ENCODE measurements at places on chromosomes 11 and 22.

- H3K27me3 ChIP-seq, result peaks cover 80% of the 10 kb centered on the region
- H3K4me1 ChIP-seq, result peaks cover 18% of the 10 kb centered on the region
- DNase-seq, result no peak
- no peak overlapping the region for H3K4me3 ChIP-seq
- no peak overlapping the region for H3K27ac ChIP-seq
These were observed 551 bp downstream of the DBX1 start for GRCh38 chr11:20159466-20160381.

- no peak overlapping the region for H3K27ac ChIP-seq
- DNase-seq, result no peak
- H3K4me3 ChIP-seq, result no peak overlapping the region
These were observed 156.0 kb upstream of the SOX6 start for GRCh38 chr11:16512198-16512898.

DNA sequence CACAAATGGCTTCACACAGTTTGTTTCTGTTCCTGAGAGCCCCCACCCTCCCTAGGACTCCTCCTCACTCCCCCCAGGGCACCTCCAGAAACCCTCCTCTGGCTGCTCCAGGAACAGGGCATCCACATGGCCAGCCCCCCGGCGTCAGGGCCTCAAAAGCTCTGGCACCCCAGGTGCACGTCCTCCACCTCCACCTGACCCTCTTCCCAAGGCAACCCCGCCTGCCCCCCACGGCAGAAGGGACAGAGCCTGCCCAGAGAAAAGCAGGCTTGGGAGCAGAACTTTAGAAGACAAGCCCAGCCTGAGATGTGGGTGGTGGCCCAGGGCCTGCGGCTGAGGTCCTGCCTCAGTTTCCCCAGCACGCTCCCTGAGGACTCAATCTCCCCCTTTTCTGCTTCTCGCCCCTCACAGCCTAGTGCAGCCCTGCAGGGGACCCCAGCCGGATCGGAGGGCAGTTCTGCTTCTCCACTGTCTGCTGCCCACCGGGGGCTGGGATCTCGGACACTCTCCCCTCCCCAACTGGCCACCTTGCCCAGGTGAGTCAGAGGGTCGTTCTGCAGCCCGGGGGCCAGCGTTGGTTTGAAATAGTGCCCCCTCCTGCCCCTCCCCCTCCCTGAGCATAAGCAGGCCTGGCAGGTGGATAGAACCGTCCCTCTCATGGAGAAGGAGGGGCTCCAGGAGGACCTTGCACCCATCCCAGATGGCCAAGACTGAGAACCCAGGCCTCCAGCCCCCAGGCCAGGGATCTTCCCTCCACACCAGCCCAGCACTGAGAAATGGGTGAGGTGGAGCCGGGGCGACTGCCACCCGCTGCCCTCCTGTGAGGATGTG is 2.4 kb upstream of the TRABD start:
- peaks cover 6% of the 10 kb centered on the region for H3K27me3 ChIP-seq
- H3K27ac ChIP-seq, result no peak overlapping the region
- peaks cover 5% of the 10 kb centered on the region for H3K36me3 ChIP-seq
- peaks cover 5% of the 10 kb centered on the region for H3K4me1 ChIP-seq

GRCh38 chr22:23518376-23519187 is 61.5 kb downstream of the IGLL1 start:
- no peaks in the 10 kb centered on the region for H3K36me3 ChIP-seq
- no peak overlapping the region for H3K27ac ChIP-seq
- no peaks in the 10 kb centered on the region for H3K27me3 ChIP-seq
- peaks cover 27% of the 10 kb centered on the region for H3K4me1 ChIP-seq

DNA sequence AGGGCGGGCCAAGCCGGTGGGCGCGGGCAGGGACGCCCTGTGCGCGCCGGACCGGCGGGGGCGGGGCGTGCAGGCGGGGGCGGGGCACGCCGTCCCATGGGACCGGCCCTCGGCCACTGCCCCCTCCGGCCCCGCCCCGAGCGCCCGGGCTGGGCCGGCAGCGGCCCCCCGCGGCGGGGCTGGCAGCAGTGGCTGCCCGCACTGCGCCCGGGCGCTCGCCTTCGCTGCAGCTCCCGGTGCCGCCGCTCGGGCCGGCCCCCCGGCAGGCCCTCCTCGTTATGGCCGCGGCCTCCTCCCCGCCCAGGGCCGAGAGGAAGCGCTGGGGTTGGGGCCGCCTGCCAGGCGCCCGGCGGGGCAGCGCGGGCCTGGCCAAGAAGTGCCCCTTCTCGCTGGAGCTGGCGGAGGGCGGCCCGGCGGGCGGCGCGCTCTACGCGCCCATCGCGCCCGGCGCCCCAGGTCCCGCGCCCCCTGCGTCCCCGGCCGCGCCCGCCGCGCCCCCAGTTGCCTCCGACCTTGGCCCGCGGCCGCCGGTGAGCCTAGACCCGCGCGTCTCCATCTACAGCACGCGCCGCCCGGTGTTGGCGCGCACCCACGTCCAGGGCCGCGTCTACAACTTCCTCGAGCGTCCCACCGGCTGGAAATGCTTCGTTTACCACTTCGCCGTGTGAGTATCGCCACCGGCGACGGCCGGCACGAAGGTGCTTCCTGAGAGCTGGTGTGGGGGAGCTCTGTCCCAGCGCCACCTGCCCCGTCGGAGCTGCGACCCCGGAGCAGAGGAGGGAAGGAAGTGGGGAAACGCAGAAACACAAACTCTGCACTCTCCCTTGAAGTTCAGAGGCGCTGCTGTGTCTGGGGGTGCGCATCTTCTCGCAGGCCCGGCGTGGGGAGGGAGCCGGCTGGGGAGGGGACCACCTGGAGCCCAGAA is at the start of gene KCNQ1:
TSS of gene KCNQ1 (plus strand) at position 188 of the 925 bp plus-strand sequence. CDS start at position 279, 91 bp downstream.
- DNase-seq, result no peak
- H3K4me3 ChIP-seq, result no peak within 1 kb of the TSS
- H3K27me3 ChIP-seq, result peaks cover 27% of the 10 kb centered on the region
- H3K27ac ChIP-seq, result no peak within 1 kb of the TSS
- H3K4me1 ChIP-seq, result no peaks in the 10 kb centered on the region

- peaks cover 1% of the 10 kb centered on the region for H3K27me3 ChIP-seq
- H3K4me1 ChIP-seq, result no peaks in the 10 kb centered on the region
- H3K4me3 ChIP-seq, result no peak overlapping the region
- H3K36me3 ChIP-seq, result no peaks in the 10 kb centered on the region
- DNase-seq, result no peak
These were observed 935.9 kb downstream of the JRKL start for GRCh38 chr11:97325693-97326092.

GRCh38 chr11:27497911-27498310 is 8.7 kb downstream of the LIN7C start:
- peaks cover 7% of the 10 kb centered on the region for H3K36me3 ChIP-seq
- H3K27me3 ChIP-seq, result no peaks in the 10 kb centered on the region
- H3K4me1 ChIP-seq, result peaks cover 22% of the 10 kb centered on the region
- H3K27ac ChIP-seq, result no peak overlapping the region
